ENCODE measurements at places on chromosomes 6 and 20.

GRCh38 chr20:33499355-33499754, 9.5 kb downstream of the CBFA2T2 start:
- no peak for DNase-seq

DNA sequence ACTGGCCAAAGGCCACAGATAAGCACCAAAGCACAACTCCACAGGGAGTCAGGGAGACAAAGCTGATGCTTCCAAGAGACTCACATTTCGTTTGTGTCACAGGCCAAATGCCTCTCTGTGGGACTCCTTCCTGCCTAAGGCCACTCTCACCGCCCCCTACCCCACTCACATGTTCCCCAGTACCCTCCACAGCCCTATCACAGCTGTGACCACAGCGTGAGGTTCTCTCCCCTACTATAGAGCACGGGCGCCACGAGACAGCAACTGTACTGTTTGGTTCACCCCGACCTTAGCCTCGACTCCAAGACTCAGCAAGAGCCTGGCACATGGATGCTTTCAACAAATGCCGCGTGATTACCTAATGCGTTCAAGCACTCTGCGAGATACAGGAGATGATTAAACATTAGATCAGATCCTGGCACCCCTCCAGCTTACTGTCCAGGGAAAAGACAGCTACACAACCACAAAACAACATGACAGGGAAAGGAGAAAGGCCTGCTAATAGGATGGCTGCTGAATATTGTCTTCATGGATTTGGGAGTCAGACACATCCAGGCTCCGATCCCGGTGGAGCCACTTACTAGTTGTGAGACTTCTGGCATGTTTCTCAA, 105.5 kb downstream of the AGPAT4 start:
- no peak for DNase-seq

DNA sequence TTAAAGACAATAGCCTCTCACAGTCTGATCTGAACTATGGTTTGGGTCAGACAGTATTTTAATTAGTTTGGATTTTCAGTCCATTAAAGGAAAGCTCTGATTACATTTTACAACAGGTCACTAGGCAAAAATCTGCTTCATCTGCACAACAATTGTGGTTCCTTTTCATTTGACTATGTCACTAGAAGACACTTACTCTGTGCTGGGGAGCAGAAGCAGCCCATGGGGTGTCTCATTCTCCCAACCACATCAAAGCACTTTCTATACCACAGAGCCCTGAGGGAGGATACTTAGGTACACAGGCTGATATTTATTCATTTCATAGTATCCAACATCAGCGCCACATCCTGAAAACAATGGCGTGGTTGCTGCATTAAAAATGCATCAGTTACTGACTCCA, 36.6 kb upstream of the HDAC2 start:
- DNase-seq: no peak

DNA sequence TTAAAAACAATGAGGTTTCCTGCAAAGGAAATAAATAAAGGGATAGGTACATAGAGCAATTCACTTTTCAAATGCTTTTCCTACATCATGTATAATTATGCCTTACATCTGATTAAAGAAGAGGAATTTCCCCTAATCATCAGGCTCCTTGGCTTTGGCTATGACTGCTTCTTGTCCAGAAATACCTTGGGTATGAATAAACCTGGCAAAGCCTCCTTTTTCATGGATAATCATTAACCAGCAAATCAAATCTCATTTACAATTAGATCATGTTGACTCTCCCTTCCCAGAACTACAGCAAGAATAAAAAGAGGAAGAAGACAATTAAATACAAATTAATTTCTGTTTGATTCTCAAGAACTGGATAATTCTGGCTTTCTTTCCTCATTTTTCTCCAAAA, 58.0 kb upstream of the CD2AP start:
- no peak for DNase-seq

DNA sequence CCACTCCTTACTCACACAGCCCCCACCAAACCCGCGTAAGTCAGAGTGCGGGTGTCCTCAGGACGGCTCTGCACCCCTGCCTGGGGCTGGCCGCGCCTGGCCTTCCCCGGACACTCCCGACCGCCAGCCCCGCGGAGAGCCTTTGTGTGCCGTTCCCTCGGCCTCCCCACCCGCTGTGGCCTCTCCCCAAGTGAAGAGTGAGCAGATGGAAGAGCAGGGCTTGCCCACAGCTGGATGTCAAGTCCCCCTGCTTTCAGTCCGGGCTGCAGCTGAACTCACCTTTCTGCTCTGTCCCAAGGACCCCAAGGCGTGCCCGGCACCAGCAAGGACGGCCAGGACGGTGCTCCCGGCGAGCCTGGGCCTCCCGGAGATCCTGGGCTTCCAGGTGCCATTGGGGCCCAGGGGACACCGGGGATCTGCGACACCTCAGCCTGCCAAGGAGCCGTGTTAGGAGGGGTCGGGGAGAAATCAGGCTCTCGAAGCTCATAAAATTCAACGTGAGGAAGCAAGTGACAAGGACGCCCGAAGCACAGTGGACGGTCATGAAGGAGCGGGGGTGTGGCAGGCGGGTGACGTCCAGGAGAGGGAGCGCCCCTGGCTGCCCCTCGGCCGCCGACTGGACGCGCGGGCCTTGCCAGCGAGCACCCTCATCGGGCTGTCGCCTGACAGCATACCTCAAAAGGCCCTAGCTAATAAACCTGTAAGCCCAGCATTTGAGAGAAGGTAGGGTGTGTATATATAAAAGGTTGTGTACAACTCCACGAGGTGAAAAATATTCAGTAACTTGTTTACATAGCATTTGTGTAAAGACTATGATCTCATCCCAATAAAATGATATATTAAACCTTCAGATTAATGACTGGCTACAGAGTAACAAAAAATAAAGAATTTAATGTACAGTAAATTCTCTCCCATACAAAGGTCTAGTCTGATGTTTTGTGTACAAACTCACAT, 21.1 kb downstream of the TCFL5 start:
- DNase-seq: no peak

DNA sequence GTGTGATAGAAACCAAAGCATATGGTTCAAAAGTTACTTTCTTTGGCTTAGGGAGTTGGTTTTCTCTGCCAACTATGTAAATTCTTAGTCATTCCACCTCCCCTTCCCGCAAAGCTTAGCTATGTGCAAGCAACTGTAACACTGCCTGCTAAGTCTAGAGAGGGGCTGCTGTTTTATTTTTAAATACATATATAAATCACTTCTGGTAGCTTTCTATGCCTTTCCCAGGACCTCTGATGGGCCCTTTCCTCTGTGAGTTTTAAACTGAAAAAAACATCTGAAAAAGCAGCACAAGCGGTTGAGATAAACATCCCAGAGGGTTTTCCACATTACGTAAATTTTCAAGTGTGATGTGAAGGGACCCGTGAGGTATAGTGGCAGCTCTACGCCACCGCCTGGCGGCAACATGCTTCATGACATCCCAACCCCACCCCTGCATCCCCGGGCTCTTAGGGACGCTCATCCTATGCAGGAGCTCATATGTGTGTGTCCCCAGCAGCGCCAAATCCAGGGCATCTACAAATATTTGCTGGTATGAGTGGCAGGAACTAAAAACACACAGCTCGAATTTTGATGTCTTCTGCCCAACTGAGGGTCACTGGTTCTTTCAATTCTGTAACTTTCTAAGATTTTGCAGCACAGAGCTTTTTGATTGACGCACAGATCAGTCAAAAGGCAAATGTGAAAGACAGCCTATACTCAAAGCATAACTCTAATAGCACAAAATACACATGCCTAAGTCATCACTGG, 12.7 kb downstream of the SAYSD1 start:
- no peak for DNase-seq

DNA sequence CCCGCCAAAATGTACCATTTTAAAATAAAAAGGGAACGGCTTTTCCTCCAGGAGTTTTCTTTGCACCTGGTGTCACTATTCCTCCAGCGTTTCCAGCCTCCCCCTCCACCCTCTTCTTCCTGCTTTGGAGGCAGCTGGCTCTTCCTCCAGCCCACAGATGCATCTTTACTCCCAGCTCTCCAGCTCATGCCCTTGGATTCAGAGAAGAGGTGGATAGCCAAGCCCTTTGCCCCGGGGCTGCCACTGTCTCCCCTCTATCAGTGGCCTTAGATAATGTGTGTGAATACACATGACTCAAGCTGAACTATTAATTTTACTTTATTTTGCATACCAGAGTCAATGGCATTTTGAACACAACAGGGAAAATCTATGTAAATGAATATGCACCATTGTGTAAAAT, 15.3 kb upstream of the CDH4 start:
- DNase-seq: no peak

DNA sequence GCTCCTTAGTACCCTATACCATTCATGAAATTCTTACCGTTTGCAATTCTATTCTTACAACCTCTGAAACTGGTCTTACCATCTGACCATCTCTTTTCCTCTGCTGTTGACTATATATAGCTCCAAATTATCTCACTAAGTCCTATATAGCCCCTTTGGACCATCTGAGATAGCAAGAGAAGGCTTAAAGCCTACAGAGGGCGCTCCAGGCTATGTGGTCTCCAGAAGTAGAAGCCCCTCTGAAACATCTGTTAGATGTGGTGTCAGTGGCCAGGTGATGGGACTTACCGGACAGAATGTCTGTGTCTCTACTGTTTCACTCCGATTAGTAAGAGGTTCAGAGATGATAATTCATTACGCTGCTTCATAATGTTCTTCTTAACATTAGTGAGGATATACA, 140.7 kb upstream of the BMP2 start:
- no peak for DNase-seq

DNA sequence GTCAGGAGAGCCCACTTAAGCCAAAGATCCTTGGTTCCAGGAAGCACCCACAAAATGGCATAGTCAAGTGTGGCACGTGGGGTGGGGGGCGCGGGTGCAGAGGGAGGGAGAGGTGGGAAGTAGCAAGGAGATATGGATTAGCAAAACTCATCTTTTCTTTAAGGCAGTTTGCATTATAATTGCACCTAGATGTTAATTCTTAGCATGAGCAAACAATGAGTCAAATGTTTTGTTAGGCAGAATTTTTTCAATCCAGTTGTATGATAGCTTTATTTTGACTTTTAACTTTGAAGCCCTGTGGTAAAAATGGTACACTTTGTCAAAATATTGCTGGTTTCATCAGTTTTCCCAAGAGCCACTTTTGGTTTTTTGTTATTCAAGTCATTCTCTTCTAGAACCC, 15.0 kb downstream of the SCAND1 start:
- DNase-seq: no peak

- no peak for DNase-seq
These were observed 50.9 kb upstream of the CCDC28A start for GRCh38 chr6:138722425-138723371.

DNA sequence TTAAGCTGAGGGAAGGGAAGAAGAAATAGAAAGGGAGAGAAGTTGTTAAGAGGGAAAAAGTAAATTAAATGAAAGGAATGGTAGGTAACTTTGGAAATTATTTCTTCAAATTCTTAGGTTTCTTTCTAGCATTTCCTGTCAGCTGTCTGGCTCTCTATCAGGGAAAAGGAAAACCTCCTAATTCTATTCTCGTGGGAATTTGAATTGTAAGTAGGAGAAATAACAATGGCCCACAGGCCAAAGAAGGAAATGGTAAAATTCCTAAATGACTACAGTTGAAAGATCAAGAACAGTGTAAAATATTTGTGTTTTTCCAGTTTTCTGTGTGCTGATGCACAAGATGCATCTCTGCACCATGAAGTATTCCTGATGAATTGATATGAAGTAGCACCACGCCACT, 173.0 kb downstream of the IBTK start:
- DNase-seq: no peak

- no peak for DNase-seq
These were observed 235.2 kb downstream of the LRFN2 start for GRCh38 chr6:40352006-40352405.
